ENCODE measurements at places on chromosomes 13 and 19. TPM values are rescaled to one million over a fixed set of nuclear protein-coding genes. Genes with fewer than 3 reads are reported as not detected.

GRCh38 chr13:105220881-105221280 is 1314.6 kb downstream of the EFNB2 start:
- DNase-seq = no peak

The NLRP4 gene
- total RNA-seq = not detected

The CCDC70 gene
- not detected for total RNA-seq

- DNase-seq = no peak
Measured at GRCh38 chr19:44723299-44723951, 24.5 kb downstream of the CEACAM16 start.

GRCh38 chr13:98526182-98526512 is 50.8 kb downstream of the STK24 start:
- no peak for DNase-seq

- no peak for DNase-seq
Measured at GRCh38 chr19:30817197-30817596, 445.0 kb downstream of the ZNF536 start.

GRCh38 chr19:54109651-54110050 is 5.8 kb downstream of the TFPT start:
- no peak for DNase-seq

GRCh38 chr19:19026299-19026971 is 6.9 kb downstream of the SUGP2 start:
- no peak for DNase-seq

DNA sequence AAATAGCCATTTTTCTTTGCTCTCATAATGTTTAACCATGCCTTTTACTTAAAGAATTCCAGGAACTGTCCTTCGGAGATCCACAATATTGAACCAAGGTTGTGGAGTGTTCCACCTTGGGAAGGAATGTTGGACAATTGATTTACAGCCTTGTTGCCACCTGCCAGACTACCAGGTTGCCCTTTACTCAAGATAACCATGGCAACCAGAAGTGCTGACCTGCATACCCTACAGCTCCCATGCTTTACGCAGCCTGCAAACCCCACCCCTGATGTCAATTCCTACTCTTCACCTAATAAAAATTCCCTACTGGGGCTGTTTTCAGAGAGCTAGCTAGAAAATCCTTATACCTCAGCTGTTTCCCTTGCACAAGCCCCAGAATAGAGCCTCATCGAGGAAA is 151.0 kb upstream of the RXFP2 start:
- DNase-seq = no peak

GRCh38 chr13:25887962-25888655 is 163.7 kb downstream of the SHISA2 start:
- no peak for DNase-seq

DNA sequence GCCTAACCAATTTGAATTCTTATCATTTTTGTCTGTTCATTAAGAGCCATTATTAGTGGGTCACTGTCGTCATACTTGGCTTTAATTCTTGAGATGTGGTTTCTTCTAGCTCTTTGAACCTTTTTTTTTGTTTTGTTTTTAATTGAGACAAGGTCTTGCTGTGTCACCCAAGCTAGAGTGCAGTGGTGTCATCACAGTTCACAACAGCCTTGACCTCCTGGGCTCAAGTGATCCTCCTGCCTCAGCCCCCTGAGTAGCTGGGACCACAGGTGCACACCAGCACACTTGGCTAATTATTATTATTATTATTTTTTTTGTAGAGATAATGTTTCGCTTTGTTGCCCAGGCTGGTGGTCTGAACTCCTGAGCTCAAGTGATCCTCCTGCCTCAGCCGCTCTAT is 25.8 kb upstream of the LDLR start:
- no peak for DNase-seq

GRCh38 chr13:44549476-44549875 is 26.7 kb downstream of the TSC22D1 start:
- no peak for DNase-seq

DNA sequence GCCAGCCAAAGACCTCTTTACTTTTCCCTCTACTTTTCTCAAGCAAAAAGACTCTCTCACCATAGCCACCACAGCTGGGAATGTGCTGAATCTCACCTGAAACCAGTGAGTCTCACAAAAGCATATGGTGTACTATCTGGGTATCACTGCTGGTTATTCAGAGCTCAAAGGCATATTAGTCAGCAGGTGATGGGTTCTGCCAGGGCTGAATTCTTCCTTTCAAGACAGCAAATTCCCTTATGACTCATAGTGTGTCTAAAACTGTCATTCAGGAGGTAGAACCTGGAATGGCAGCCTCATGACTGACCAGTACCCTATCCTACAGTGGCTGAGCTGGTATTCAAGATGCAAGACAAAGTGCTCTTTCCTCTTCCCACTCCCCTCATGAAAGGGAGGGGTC is 2859.1 kb downstream of the PCDH9 start:
- no peak for DNase-seq

DNA sequence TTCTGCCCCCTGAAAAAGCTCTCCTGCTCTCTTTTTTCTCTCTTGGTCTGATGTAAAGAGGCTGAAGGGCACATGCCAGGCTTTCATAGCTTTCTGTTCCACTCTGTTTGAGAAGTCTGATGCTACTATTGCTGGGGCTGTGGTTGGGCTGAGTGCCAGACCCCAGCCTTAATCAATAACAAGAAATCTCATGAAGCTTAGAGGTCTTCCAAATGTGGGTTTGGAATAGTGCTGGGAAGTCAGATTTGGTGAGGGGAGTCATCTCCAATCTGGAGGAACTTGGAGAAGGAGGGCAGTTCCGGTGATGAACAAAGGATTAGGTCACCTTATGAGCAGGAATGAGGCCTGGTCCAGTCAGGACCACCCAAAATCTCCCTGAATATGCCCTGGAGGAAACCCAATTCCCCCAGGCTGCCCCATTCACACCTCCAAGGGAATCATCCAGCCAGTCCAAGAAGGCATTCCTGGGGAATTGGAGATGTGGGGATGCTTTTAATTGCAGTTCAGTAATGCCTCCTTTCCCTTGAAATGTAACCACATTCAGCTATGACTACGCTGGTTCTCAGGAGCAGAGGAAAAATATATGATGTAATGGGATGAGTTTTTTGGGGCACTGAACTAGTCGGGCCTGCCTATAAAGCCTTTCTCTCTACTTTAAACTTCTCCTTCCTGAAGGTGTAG is 102.0 kb downstream of the STARD13 start:
- no peak for DNase-seq

The C19orf33 gene
- total RNA-seq = 15.3 TPM

GRCh38 chr13:24742294-24742693 is 21.7 kb upstream of the RNF17 start:
- DNase-seq = no peak
